SK-N-DZ (cell line): ENCODE measurements at places on chromosomes 12 and 14.

- DNase-seq: no peak
Observed at GRCh38 chr12:100472325-100472724, 1.3 kb upstream of the NR1H4 start.

- no peak for DNase-seq
Observed at GRCh38 chr12:14773685-14774073, 29.6 kb downstream of the WBP11 start.

- DNase-seq: no peak
Observed at GRCh38 chr12:71135812-71136176, 22.0 kb downstream of the TSPAN8 start.

DNA sequence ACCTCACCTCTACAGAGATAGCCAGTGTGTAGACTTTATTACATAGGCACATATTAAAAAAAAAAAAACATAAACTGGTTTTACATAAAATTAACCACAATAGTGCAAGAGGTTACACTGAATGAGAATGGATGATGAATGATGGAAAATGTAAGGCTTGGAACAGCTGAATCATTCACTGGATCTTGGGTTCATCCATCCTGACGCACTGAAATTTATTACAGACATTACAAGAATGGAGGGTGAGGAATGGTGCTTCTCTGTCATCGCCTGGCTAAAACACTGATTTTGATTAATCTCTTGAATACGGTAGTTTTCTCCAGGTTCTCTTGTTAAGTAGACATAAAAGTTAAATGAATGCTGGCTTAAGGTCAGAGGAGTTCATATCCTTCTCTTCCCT lies 40.0 kb upstream of the GTF2A1 start:
- no peak for DNase-seq

- DNase-seq: no peak
Observed at GRCh38 chr14:106210650-106211049, 684.3 kb downstream of the TMEM121 start.

DNA sequence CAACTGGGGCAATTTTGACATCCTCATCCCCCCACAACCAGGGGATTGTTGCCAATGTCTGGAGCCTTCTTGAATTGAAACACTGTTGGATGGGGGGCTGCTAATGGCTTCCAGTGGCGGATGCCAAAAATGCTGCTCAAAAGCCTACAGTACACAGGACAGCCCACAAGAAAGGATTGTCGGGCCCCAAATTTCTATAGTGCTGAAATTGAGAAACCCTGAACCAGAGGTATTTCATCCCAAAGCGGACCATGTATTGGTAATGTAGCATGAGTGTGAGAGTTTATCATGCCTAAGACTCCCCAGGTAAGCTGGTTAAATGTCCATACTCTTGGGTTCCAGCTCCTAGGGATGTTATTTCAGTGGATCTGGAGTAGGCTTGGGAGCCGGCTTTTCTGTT lies 544.0 kb downstream of the BCL11B start:
- no peak for DNase-seq

DNA sequence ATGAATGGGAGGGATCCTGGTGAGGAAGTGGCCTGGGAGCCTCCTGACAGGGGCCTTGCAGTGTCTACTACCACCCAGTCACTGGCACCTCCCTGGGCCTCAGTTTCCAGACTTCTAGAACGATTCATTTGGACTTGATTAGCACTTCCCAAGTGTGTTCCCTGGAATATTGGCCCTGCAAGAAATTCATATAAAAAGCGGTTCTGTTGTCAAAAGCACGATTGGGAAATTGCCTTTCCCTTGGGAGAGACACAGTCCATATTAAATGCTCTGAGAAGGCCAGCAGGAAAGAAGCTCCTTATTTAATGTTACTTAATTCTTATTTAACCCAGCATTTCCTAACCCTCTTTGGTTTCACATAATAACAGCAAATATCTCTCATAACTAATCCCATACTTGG lies 61.9 kb downstream of the DRAM1 start:
- no peak for DNase-seq

DNA sequence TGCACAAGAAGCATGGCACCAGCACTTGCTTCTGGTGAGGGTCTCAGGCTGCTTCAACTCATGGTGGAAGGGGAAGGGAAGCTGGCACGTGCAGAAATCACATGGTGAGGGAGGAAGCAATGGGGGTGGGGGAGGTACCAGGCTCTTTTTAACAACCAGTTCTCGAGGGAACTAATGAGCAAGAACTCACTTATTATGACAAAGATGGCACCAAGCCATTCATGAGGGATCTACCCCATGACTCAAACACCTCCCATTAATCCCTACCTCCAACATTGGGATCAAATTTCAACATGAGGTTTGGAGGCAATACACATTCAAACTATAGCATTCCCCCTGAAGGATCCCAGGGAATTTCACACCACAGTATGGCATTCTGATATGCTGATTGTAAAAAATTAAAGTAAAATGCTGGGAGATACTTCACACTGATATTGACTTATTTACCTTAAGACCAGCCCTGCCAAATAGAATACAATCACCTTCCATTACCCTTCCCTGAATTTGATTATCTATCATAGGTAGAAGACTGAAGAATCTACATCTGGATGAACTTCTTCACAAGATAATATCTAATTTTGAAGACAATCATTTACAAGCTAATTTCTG lies 201.7 kb upstream of the PLXNC1 start:
- DNase-seq: no peak

- no peak for DNase-seq
Observed at GRCh38 chr12:109932878-109933503, 32.9 kb downstream of the TCHP start.

DNA sequence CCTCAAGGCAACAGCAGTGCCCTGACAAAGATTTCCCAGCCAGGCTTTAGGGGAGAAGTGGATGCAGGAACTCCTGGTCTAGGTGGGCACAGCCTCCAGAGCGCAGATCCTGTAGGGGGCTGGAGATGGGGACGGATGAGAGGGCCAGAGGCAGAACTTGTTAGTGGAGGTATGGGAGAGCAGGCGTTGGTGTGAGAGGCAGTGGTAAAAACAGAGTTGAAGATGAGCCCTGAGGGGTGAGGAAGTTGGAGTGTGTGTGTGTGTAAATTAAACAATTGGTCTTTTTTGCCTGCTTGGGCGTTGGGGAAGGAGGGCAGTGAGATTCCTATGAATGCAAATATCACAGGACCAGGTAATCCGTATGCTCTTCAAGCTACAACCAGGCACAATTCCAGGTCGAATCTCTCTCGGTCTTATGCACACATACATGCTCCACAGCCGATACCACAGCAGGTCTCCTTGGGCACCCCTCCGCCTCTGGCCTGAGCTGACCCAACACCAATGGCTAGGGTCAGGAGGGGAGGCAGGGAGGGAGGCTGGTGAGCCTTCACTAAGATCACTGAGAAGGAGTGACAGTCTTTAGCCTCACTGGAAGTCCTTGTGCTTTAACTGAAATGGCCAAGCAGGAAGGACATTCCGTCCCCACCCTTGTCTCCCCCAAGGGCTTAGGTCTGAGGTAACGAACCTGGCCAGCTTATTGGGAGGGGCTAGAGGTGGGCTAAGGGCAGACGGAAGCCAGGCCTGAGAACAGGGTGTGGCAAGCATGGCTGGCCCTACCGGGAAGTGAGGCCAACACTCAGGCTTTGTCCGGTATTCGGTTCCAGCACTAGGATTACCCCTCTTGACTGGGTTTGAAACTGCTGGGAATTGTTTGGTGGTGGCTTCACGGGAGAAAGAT lies 1.5 kb upstream of the KRT7 start:
- DNase-seq: no peak

DNA sequence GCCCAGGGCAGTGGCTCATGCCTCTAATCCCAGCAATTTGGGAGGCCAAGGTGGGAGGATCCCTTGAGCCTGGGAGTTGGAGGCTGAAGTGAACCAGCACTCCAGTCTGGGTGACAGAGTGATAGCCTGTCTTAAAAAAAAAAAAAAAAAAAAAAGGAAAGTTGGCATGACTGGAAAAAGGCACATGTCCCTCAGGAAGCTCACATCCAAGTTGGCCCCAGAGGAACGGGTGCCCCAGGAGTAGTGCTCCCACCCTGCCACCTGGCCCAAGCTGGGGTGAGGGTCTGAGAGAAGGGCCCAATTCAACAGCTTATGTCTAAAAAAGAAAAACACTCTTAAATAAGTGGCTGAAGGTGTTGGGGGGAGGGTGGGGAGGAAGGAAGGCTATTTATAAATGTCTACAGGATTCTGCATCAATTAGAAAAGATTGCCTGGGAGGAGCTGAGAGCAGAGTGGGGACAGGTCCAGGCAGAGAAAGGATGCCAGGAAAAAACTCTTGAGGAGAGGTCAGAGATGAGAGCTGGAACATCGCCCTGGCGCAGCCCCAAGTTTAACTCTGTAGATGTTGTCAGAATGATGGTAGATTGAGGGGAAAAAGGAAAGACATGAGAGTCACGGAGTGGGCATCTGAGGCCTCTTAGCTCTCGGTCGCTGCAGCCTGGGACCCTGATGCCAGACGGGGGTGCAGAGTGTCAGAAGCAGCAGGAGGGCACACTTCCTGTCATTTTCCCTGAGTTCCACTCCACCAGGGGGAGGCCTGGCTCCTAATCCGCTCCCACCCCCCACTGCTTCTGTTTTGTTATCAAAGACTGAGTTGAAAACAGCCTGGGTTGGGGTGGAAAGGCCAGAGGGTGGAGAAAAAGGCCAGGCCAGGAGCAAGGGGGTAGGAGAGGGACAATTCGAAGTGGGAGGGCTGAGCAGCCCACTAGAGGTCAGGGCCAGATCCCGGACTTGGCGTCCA lies 7.3 kb downstream of the SPRYD3 start:
- DNase-seq: no peak

DNA sequence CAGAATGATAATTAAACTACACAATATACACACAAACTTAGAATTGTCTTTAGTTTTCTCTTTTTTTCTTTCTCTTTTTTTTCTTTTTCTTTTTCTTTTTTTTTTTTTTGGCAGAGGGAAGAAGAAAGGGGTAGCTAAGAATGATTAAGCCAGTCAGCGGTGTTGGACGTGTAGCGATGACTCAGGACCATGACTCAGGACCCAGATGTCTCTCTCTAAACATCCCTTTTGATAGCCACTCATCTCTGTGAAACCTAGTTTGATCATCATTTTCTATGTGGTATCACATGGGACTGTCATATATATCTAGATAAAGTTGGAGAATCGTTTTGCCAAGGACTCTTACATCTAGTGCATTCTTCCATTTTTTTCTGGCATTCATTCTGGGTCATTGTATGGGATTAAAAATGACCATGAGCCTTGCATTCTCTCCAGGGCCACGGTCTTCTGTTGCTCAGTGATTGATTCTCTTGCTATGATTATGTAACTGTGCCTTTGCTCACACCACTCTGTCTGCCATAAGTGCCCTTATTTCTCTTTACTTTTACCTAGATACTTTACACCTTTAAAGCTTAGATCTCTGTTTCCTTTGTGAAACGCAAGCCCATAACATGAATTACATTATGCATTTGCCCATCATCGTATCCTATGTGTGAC lies 26.6 kb upstream of the NRXN3 start:
- DNase-seq: no peak

DNA sequence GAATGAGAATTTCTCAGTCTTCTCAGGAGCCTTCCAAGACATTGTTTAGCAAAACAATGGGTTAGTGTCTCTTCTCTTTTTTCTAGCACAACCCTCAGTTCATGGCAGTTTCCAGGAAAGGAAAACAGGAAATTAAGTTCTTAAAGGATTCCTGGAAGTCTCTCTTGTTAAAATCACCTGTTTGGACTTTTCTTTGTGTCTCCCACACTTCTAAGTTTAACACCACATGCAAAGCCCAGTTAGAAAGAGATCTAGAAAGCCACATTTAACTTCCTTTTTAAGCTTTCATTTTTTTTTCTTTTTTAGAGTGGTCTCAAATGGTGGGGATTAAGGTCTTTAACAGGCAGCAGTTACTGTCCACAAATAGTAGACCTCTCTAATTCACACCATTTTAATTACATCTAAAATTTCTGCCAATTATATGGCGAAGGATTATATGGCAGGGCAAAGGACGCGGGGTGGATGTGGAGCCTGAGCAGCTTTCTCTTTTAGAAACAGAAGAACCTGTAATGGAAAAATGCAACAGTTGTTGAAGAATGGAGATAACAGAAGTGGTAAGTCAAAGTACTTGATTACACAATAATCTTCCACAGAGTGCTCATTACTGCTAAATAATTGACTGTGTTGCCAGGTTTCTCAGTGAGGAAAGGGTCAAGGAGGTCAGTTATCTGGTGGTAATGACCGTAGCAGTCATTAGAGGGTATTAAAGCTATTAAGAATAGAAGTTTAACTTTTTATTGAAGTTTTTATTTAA lies 298.6 kb downstream of the AKAP6 start:
- no peak for DNase-seq
